ENCODE measurements at places on chromosomes 16 and 17.

- no peak for DNase-seq
These were observed 7.7 kb downstream of the IRX6 start for GRCh38 chr16:55331648-55332185.

DNA sequence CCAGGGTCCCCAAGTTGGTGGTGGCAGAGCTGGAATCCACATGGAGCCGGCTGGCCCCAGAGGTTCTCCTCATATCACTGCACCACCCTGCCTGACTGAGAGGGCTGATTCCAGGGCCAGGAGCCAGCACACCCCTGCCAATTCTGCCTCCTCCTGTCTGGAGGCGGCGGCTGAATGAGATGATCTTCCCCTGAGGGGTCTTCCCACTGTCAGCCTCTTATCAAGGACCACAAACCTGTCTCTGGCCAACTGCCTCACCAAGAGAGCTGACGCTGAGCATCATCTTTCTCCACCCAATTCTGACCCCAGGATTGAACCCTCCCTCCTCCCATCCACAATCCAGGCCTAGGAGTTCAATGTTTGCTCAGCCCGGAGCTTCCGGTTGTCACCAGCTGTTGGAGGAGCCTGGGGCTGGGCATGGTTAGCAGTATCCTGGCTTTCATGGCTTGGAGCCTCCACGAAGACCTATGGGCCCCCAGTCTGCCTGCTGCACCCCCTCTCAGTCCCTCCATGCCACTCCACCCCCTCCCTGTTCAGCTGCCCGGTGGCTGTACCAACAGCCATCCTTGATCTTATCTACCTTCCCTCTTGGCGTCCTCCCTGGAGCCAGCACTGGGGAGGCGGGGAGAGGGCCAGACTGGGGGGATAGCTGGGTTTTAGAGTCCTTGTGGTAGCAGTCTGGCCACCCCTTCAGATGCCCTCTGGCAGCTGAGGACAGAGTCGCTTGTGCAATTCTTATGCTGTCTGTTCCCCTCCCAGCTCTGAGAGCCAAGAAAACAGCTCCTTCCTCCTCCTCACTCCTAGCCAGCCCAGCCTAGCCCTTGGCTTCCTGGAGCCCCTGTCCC, 25.6 kb downstream of the ABCC3 start:
- peak; percentile 37 for DNase-seq

GRCh38 chr16:4908854-4909401, 28.0 kb downstream of the PPL start:
- DNase-seq, result no peak

GRCh38 chr16:88296437-88297177, 86.2 kb upstream of the ZNF469 start:
- DNase-seq, result no peak

GRCh38 chr16:19909750-19910322, 25.2 kb upstream of the GPRC5B start:
- DNase-seq, result no peak

DNA sequence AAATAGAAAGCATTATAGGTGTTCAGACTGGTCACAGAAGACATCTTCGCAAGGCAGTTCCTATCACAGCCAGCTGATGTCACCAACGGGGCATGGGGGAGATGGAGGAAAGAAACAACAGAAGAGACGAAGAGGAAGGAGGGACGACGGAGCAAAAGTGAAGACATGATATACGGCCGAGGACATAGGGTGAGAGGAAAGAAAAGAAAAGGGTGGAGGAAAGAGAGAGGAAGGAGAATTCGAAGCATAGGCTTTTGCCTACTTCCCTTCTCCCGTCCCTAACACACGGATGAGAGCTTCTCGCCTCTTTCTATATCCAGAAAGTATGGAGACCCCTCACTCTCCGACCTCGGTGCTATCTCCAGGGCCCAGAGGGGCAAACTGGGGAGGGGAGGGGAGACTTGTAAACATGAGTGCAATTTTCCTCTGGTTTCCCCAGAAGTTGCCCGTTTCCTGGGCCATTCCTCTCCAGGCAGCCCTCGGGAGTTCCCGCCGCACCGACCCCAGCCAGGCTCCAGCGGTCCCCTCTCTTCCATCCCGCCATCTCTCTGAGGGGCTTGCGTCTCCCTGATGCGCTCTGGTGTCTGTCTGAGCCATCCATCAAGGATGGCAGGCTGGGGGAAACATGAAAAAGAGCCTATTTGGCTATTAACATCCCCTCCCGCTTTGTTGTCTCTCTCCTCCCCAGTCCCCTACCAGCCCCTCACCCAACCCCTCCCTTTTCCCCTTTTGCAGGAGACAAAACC, 26.0 kb downstream of the COPZ2 start:
- DNase-seq, result peak; percentile 69
